ENCODE measurements at places on chromosomes 3 and 15. TPM values are rescaled to one million over a fixed set of nuclear protein-coding genes. Genes with fewer than 3 reads are reported as not detected.

The IGSF11 gene
- 0.41 TPM for total RNA-seq

The P4HTM gene
- 0.36 TPM for total RNA-seq

The ZBTB47 gene
- 4.0 TPM for total RNA-seq

The GJD2 gene
- not detected for total RNA-seq

The GOLGA8K gene
- 0.26 TPM for total RNA-seq

The DUOXA2 gene
- not detected for total RNA-seq

The ITIH3 gene
- total RNA-seq = 0.28 TPM

The WDR5B gene
- total RNA-seq = 4.6 TPM

DNA sequence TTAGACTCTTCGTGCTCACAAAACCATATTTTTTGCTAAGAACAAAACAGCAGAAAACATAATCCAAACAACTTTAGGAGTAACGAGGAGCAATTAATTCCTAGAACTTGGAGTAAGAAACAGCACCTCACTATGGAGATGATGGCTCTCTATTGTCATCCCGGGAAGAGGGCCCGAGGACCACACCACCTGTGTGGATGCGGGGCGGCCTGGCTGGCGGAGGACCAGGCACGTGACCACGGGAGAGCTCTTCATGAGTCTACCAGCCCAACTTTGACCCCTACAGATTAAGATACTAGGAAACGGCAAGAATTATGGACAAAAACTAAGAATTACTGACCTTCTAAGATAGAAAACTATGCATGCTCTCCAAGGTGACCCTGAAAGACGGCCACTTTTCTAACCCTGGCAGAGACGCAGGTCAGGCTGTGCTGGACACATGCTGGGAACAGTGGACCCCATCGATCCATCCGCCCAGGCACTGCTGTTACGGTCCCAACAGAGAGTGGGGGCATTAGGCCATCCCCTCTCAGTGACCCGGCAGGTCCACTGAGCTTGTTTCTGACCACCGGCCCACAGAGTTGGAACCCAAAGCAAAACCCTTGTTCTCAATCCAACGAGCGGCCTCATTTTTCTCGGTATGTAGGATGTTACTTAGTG is 13.1 kb upstream of the OCA2 start:
- DNase-seq = no peak

DNA sequence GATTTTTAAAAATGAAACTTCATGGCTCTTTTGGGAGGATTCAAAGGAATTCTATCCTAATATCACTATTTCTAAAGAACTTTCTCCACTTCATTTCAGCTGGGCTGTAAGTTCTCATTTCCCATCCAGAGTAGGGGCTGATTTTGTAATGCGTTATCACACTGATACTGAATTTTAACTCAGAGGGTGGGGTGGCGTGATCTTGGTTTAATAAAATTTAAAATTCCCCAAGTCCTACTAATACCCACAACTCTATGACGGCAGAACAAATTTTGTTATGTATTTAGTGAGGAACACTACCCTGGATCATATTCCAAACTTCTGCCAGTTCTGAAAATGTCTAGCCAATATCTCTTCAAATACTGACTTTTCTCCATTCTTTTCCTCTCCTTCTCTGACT is 92.7 kb downstream of the ASB7 start:
- DNase-seq = no peak

DNA sequence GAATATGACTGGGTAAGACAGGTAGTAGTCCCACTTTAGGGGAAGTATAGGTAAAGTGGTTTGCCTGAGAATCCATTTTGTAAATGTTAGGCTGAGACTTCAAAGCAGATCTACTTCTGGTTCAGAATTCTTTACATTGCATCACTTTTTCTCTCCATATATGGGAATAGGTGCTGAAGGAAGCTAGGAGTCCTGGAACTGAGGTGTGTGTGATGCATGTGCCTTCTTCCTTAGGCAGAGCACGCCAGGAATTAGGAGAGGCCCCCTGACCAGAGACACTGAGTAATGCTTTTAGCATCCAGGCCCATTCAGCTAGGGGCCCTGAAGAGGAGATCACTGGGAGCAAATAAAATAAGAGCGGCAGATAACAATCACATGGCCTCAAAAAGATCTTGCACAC is 69.2 kb upstream of the DCP1A start:
- no peak for DNase-seq

- DNase-seq = no peak
These were observed 126.9 kb upstream of the CHL1 start for GRCh38 chr3:69690-70089.

DNA sequence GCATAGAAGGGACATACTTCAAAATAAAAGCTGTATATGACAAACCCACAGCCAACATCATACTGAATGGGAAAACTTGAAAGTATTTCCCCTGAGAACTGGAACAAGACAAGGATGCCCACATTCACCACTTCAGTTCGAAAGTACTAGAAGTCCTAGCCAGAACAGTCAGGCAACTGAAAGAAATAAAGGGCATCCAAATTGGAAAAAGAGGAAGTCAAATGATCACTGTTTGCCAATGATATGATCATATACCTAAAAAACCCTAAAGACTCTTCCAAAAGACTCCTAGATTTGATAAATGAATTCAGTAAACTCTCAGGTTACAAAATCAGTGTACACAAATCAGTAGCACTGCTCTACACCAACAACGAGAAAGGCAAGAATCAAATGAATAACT is 40.7 kb downstream of the SLC49A4 start:
- no peak for DNase-seq

- DNase-seq = no peak
These were observed 12.1 kb downstream of the GAP43 start for GRCh38 chr3:115635406-115635805.

GRCh38 chr15:100565591-100565990 is 36.4 kb downstream of the LINS1 start:
- DNase-seq = no peak
